Heart right ventricle (tissue), 16 donors: ENCODE measurements at places on chromosomes 6 and 20. TPM values are rescaled to one million over a fixed set of nuclear protein-coding genes. Genes with fewer than 3 reads are reported as not detected.
A peak's percentile ranks its signal among the peaks of the same experiment; 100 is the strongest.

HTR1E gene
- not detected for total RNA-seq

ABT1 gene
- 8.0 TPM for total RNA-seq

OR5V1 gene
- total RNA-seq = not detected

HLA-DQB2 gene
- total RNA-seq = 0.66 TPM

TGM2 gene
- 993 TPM for total RNA-seq

PRDM13 gene
- not detected for total RNA-seq

ERMARD gene
- 12.6 TPM for total RNA-seq

HLA-DPB1 gene
- total RNA-seq = 39.4 TPM

SLC2A4RG gene
- total RNA-seq = 82.1 TPM

MYB gene
- 0.13 TPM for total RNA-seq

DNA sequence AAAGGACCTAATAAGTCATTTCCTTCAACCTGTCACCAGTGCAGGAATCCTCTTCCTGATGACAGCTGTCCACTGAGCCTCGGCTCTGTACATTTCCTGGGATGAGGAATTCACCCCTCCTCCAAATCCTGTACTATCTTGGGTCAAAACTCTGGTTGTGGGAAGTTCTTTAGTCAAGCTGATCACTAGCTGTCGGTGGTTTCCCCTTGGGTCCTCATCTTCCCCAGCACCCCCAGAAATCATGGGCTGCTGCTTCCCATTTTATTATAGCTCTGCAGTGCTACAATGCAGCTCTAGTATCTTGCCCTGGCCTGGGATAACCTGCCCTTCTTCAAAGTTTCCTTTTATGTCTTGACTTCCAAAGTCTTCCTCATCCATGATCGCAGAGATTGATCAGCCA lies 14.6 kb upstream of the ADA start:
- DNase-seq = no peak

DNA sequence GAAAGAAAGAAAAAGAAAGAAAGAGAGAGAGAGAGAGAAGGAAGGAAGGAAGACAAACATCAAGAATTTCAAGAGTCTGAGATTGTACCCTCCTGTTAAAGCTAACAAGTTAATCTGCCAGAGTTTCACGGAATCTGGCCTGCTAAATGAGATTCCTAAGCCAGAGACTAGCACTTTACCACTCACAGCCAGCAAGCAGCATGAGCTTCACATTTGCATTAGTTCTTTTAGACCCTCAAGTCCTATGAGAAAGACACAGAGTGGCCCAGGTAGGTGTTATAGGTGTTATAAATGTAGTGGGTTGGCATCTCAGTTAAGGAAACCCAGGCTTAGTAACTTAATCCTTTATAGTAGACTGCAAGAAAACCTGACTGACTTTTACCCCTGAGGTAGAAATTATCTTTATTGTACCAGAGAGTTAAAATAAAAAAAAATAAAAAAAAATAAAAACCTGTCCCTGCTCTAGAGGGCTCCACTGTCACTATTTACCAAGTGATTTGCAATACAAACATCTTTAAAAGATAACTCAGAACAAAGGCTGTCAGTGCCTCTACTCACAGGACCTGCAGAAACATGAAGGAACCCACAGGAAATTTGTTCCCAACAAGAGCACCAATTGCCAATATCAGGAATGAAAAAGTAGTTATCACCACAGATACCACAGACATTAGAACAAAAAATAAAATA lies 9.7 kb upstream of the IBTK start:
- DNase-seq = no peak

DNA sequence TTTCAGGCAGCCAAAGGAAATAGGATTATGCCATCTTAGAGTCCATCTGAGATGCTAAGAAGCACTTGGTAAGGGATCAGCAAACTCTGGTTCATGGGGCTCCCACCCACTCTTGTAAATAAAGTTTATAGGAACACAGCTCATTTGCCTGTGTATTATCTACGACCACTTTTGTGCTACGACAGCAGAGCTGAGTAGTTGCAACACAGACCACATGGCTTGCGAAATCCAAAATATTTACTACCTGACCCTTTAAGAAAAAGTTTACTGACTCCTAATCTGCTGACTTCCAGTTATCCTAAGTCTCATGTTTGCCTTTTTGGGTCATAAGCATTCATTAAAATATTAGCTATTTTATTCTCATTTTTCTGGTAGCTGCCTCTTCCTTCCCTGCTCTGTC lies 859.0 kb downstream of the QKI start:
- DNase-seq = no peak

- no peak for DNase-seq
Measured at GRCh38 chr6:129929433-129929832, 68.3 kb upstream of the TMEM244 start.

- no peak for DNase-seq
Measured at GRCh38 chr20:6434131-6434530, 311.3 kb upstream of the FERMT1 start.

DNA sequence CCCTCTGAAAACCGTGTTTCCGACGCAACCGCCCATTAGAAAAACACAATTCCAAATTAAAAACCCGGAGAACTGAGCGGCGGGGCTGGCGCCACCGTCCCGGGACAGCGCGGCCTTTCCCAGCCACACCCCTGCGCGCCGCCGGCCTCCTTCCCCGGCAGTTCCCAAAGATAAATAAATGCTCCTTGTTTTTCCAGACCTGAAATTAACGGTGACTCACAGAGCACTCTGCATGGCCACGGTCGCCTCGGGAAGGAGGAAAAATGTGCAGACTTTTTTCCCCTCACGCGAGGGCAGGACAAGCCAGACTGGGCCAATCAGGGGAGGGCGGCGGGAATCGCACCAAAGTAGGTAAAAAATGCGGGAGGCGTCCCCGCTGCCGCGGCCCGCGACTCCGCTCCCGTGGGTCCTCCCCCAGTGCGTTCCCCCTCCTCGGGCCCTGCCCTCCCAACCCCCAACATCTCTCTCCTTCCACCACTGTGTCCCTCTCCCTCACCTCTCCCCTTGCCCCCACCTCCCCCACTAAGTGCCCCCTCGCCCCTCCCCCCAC lies 828 bp upstream of the DSTN start:
- DNase-seq = peak; percentile 92

GRCh38 chr6:121816906-121817540 lies 381.6 kb downstream of the GJA1 start:
- DNase-seq = no peak

GRCh38 chr6:16789329-16790038 lies 28.2 kb upstream of the ATXN1 start:
- DNase-seq = no peak

DNA sequence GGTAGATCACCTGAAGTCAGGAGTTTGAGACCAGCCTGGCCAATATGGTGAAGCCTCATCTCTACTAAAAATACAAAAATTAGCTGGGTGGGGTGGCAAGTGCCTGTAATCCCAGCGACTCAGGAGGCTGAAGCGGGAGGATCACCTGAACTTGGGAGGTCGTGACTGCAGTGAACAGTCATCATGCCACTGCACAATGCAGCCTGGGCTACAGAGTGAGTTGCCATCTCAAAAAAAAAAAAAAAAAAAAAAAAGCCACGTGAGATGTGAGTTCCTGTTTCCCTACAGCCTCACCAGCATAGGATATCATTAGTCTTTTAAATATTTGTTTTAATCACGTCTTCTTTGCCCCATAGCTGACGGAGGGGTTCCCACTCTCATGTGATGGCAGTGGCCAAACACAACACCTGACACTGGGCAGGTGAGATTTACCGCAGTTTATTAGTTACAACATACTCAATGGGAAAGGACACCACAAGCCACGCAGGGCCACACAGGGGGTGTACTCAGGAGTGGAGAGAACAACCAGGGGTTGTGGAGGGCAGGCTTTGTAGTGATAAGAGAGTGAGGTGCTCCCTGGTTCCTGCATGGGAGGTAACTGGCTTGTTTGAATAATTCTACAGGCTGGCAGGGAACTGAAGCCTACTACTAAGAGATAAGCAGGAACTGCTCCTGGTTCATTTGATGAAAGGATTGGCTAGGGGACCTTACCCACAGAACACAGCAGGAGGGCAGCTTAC lies 4.6 kb upstream of the LZTS3 start:
- no peak for DNase-seq

DNA sequence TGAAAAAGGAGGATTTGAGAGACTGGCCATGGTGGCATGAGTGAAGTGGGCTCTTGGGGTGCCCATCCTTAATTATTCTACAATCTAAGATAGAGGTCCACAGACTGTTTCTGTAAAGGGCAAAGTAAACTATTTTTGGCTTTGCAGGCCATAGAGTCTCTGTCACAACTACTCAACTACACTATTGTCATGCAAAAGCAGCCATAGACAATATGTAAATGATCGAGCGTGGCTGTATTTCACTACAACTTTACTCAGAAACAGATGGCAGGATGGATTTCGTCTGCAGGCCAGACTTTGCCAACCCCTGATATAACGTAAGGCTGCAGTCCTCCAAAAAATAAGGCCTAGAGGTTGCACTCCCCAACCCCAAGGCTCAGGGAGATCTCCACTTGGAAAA lies 58.2 kb upstream of the NAA20 start:
- DNase-seq = no peak

GRCh38 chr6:43444582-43444981 lies 10.8 kb downstream of the DLK2 start:
- DNase-seq = no peak

DNA sequence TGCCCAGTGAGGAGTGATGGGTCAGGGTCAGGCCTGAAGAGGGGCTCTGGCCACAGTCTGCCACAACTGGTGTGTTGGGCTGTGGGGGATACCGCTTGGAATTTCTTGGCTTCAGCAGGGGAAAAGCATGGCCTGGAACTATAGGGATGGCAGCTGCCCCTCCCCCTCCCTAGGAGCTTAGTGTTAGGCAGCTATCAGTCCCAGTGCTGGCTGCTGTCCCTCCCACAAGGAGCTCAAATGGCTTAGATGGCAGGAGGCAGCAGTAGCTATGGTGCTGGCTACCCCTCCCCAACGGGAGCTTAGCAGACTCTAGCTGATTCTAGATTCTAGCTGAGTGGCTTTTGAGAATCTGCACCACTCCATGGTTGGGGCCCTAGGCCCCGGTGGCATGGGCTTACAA lies 414.5 kb upstream of the HSF2 start:
- no peak for DNase-seq

DNA sequence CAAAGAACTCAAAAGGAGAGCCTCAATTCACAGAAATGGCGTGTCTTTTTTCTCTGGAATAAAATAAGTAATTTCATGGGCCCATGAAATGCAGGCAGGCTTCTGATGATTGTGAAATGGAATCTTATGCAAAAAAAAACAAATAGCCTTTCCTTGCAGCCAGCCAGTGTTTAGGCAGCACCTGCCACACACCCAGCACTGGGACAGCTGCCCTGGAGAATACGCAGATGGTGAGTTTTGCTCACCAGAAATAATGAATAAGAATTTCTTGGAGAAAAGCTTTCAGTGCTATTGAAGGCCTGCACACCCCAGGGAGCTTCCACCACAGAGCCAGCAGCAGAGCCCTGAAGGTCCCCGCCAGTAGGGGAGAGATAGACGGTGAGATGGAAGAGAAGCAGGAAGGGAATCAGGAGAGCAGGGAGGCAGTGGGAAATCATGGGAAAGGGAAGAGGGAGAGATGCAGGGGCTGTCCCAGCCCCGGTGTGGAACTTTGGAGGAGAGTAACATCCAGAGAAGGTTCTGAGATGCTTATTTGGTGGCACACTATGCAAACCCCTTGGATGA lies 54.9 kb downstream of the PXDC1 start:
- no peak for DNase-seq

- peak; percentile 52 for DNase-seq
Measured at GRCh38 chr6:30615219-30615957, 1.7 kb downstream of the PPP1R10 start.

DNA sequence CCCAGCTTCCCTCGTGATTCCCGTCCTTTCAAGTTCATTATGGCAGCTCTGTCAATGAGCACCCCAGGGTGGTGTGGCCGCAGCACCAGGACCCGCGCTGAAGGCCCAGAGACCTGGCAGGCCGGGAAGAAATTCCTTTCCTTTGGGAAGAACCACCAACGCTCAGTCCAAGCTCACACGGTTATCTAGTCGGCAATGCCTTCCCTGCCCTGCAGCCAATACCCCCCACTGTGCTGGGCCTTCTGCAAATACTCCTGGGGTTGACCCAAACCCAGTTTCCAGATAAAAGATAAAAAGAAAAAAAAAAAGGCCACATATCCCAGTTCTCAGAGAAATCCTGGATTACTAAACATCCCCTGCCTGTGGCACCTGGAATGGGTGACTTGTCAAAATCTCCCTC lies 28.7 kb downstream of the PXDC1 start:
- no peak for DNase-seq

DNA sequence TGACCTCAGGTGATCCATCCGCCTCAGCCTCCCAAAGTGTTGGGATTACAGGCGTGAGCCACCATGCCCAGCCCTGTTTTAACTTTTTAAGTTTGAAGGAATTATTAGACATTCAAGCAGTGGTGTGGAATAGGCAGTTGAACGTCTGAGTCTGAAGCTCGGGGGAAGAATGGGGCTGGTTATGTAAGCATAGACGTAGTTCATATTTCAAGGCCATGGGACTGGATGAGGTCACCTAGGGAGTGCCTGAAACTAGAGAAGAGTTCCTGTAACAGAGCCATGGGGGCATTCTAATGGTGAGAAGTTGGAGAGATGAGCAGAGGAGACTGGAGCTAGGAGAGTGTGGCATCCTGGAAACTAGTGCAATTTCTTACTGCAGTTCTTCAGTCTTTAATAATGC lies 6.4 kb downstream of the CDKAL1 start:
- no peak for DNase-seq

DNA sequence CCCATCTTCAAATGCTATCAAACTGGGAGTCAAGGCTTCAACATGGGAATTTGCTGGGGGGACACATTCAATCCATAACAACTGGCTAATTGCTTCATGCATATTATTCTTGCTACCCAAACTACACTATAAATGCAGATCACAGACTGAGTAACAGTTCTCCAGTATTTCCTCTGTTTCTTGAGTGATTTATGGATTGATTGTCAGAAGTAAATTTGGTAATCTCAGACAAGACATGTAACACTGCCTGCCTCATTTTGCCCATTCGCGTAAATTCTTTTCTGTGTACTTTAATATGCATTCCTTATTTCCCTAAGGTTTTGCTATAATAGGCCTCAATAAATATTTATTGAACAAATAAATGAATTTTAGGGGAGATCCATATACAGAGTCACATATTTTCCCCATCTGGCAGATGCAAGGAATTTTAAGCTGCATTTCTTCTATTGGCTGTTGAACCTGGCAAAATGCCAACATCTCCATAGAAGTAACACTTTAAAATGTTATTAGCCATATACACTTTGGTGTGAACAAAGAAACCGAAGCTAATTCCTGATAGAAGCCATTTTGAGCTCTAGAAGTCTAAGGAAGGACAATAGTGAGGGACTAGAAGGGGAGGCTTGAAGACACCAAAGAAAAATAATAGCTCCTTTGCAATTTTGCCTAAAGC lies 98.2 kb downstream of the QRSL1 start:
- no peak for DNase-seq
